Fibroblast of skin of scalp (primary cell): ENCODE measurements at places on chromosomes 2 and 18.

DNA sequence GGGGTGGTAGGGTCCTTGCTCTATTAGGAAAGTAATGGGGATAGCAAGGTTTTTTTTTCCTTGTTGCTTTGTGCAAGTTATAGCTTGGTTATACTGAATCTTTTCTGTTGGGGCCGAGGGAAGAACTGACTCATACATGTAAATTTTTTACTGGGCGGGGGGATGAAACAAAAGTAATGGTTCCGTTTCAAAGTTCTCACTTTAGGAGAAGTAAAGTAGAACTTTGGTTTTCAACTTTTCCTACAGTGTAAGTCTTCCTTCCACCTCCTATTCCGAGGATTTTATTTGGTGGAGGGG lies 1.1 kb downstream of the AFTPH start:
- DNase-seq, result no peak

- DNase-seq, result no peak
Observed at GRCh38 chr2:29787473-29788465, 133.6 kb downstream of the ALK start.

GRCh38 chr2:95047629-95048510 lies 22.4 kb downstream of the MAL start:
- no peak for DNase-seq

- no peak for DNase-seq
Observed at GRCh38 chr2:152097801-152098495, 896 bp downstream of the CACNB4 start.

DNA sequence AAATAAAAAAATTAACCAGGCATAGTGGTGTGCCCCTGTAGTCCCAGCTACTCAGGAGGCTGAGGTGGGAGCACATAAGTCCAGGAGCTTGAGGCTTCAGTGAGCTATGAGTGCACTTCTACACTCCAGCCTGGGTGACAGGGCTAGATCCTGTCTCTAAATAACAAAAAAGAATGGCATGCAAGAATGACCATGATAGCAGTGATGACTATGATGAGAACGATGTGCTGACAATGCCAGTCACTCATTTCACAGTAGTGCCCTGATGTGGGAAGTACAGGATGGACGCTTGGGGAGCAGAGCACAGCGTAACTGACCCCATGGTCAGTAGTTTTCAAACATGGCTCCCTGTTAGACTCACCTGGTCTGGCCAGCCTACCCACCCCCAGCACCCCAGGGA lies 139.1 kb downstream of the VAPA start:
- DNase-seq, result no peak
